GM04503 (cell line): ENCODE measurements at places on chromosomes 2 and 18.

- no peak for DNase-seq
These were observed 71.2 kb upstream of the DOCK10 start for GRCh38 chr2:225113371-225114015.

- no peak for DNase-seq
These were observed 21.8 kb downstream of the LPIN2 start for GRCh38 chr18:2990956-2991640.

- DNase-seq = no peak
These were observed 72.7 kb upstream of the ITPRID2 start for GRCh38 chr2:181818840-181819239.

GRCh38 chr2:183383854-183384253, 259.6 kb downstream of the NUP35 start:
- no peak for DNase-seq

GRCh38 chr2:52369178-52369577, 1337.2 kb upstream of the NRXN1 start:
- no peak for DNase-seq

GRCh38 chr2:146579147-146579930, 1265.5 kb upstream of the ACVR2A start:
- DNase-seq = no peak
